Osteoblast (primary cell): ENCODE measurements at places on chromosomes 13 and 19.

GRCh38 chr13:108212886-108213285, 2.5 kb downstream of the LIG4 start:
- H3K36me3 ChIP-seq: peaks cover 7% of the 10 kb centered on the region
- no peak overlapping the region for H3K4me3 ChIP-seq
- H3K4me1 ChIP-seq: peaks cover 18% of the 10 kb centered on the region
- DNase-seq: no peak

- H3K36me3 ChIP-seq: peaks cover 7% of the 10 kb centered on the region
- DNase-seq: peak; percentile 98
- peak overlapping the region; percentile 99 for H3K27ac ChIP-seq
- no peaks in the 10 kb centered on the region for H3K27me3 ChIP-seq
- H3K4me1 ChIP-seq: peaks cover 18% of the 10 kb centered on the region
- H3K4me3 ChIP-seq: peak overlapping the region; percentile 68
Observed at GRCh38 chr19:3403489-3404323, 37.3 kb downstream of the NFIC start.

- no peak overlapping the region for H3K4me3 ChIP-seq
- H3K36me3 ChIP-seq: no peaks in the 10 kb centered on the region
- H3K27me3 ChIP-seq: no peaks in the 10 kb centered on the region
- H3K4me1 ChIP-seq: no peaks in the 10 kb centered on the region
- H3K27ac ChIP-seq: no peak overlapping the region
Observed at GRCh38 chr19:27876976-27877512, 1335.9 kb downstream of the UQCRFS1 start.

GRCh38 chr19:12034198-12034597, 1.3 kb downstream of the ZNF433 start:
- no peaks in the 10 kb centered on the region for H3K36me3 ChIP-seq
- peak overlapping the region; percentile 96 for H3K4me3 ChIP-seq
- H3K4me1 ChIP-seq: peaks cover 6% of the 10 kb centered on the region
- H3K27ac ChIP-seq: no peak overlapping the region

DNA sequence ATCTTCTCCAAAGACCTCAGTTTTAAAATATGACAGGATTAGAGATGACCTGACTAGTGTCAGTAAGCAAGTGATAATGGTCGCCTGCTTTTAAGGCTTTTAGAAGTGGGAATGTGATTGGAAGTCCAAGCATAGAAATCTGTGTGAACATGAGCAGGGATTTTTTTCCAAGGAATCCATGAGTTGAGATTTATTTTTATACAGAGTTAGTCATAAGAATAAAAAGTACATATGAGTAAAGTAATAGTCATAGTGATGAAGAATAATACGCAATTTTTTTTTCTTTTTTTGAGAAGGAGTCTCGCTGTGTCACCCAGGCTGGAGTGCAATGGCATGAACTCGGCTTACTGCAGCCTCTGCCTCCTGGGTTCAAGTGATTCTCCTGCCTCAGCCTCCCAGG, 1.6 kb downstream of the ZNF546 start:
- H3K4me3 ChIP-seq: peak overlapping the region; percentile 33
- H3K27me3 ChIP-seq: no peaks in the 10 kb centered on the region
- no peaks in the 10 kb centered on the region for H3K36me3 ChIP-seq
- peak overlapping the region; percentile 97 for H3K27ac ChIP-seq

- no peak overlapping the region for H3K4me3 ChIP-seq
- H3K27me3 ChIP-seq: no peaks in the 10 kb centered on the region
- no peaks in the 10 kb centered on the region for H3K4me1 ChIP-seq
- no peak for DNase-seq
- H3K36me3 ChIP-seq: peaks cover 87% of the 10 kb centered on the region
Observed at GRCh38 chr19:52214241-52214640, 24.4 kb downstream of the PPP2R1A start.

DNA sequence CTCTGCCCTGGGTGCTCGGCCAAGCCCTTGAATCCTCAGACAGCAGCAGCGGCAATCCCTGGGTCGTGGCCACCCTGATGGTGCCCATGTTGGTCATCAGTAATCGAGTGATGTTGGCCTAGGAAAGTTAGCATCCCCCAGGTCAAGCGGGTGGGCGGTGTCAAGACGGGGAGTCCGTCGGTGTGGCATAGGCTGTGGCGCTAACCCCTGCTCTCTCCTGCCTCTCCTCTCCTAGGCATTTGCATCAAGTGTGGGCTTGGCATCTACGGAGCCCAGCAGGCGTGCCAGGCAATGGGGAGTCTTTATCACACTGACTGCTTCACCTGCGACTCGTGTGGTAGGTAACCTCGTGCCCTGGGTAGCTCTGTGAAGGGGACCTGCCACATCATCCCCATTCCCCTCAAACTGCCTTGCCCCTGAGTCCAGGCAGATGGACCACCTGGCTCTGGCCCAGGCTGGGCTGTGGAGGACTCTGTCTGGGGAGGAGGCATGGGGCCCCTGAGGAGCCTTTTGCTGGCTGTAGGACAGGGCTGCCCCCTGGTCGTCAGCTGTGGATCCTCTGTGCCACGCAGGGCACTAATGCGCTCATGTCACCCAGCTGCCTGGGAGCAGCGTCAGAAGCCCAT, 8.7 kb downstream of the WTIP start:
- no peaks in the 10 kb centered on the region for H3K27me3 ChIP-seq
- peaks cover 45% of the 10 kb centered on the region for H3K36me3 ChIP-seq
- H3K27ac ChIP-seq: no peak overlapping the region
- no peaks in the 10 kb centered on the region for H3K4me1 ChIP-seq

GRCh38 chr13:98326291-98326690, 149.2 kb upstream of the RNF113B start:
- peaks cover 28% of the 10 kb centered on the region for H3K4me1 ChIP-seq
- no peak for DNase-seq
- no peak overlapping the region for H3K4me3 ChIP-seq
- no peaks in the 10 kb centered on the region for H3K36me3 ChIP-seq
- H3K27me3 ChIP-seq: no peaks in the 10 kb centered on the region

DNA sequence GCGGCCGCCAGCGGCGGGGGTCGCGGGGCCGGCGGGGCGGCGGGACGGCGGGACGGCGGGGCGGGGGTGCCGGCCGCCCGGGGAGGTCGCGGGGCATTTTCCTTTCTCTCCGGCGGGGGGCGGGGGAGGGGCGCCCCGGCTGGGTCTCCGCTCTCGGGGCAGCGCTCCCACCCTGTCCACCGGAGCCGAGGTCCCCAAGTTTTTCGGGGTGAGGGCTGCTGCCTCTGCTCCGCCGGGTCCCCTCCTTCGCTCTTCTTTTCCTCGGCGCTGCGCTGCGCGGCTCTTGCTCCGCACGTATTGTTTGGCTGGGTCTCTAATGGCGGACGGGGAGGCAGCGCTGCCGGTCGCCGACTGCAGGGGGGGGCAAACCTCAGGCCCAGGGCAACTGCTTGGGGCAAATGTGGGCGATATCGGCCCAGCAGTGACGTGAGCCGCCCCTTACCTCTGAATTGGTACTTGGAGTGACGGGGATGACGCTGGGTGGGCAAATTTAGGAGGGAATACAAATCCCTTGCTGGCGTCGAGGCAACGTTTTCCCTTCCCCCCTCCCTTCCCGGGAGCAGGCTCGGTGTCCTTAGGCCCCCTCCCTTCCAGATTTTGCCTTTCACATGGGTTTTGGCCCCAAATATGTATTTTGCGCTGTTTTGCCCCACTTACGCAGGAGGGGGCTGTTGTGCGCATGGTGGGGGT, 759 bp downstream of the ZMYM2 start:
- H3K27ac ChIP-seq: peak overlapping the region; percentile 81
- peaks cover 30% of the 10 kb centered on the region for H3K4me1 ChIP-seq
- peaks cover 14% of the 10 kb centered on the region for H3K36me3 ChIP-seq
- peak; percentile 90 for DNase-seq
- H3K4me3 ChIP-seq: peak overlapping the region; percentile 86

GRCh38 chr19:2945575-2946184, 909 bp upstream of the ZNF77 start:
- H3K4me3 ChIP-seq: peak overlapping the region; percentile 96
- H3K27me3 ChIP-seq: no peaks in the 10 kb centered on the region
- no peaks in the 10 kb centered on the region for H3K36me3 ChIP-seq
- H3K4me1 ChIP-seq: peaks cover 15% of the 10 kb centered on the region

GRCh38 chr13:31951215-31951678, 80.3 kb upstream of the FRY start:
- DNase-seq: no peak
- H3K27me3 ChIP-seq: no peaks in the 10 kb centered on the region
- H3K4me3 ChIP-seq: no peak overlapping the region
- no peaks in the 10 kb centered on the region for H3K36me3 ChIP-seq

GRCh38 chr13:97497400-97497799, 63.4 kb downstream of the RAP2A start:
- no peaks in the 10 kb centered on the region for H3K36me3 ChIP-seq
- no peaks in the 10 kb centered on the region for H3K4me1 ChIP-seq
- no peak overlapping the region for H3K4me3 ChIP-seq
- no peak for DNase-seq
- H3K27ac ChIP-seq: no peak overlapping the region

- H3K27me3 ChIP-seq: no peaks in the 10 kb centered on the region
- no peak overlapping the region for H3K27ac ChIP-seq
- DNase-seq: no peak
- no peak overlapping the region for H3K4me3 ChIP-seq
Observed at GRCh38 chr19:39736088-39736487, 1.7 kb downstream of the CLC start.

- no peak overlapping the region for H3K4me3 ChIP-seq
- DNase-seq: no peak
- H3K36me3 ChIP-seq: no peaks in the 10 kb centered on the region
- H3K27me3 ChIP-seq: peaks cover 5% of the 10 kb centered on the region
Observed at GRCh38 chr13:76472916-76473315, 413.3 kb downstream of the KCTD12 start.

- DNase-seq: no peak
- no peaks in the 10 kb centered on the region for H3K36me3 ChIP-seq
- H3K4me3 ChIP-seq: no peak overlapping the region
Observed at GRCh38 chr13:33352041-33352440, 66.5 kb upstream of the STARD13 start.

- H3K27ac ChIP-seq: no peak within 1 kb of the TSS
- peaks cover 4% of the 10 kb centered on the region for H3K4me1 ChIP-seq
- no peaks in the 10 kb centered on the region for H3K27me3 ChIP-seq
- peak within 1 kb of the TSS; percentile 42 for H3K4me3 ChIP-seq
- peaks cover 12% of the 10 kb centered on the region for H3K36me3 ChIP-seq
- peak; percentile 86 for DNase-seq
Observed at GRCh38 chr19:41426952-41427646, at the start of gene B3GNT8. B3GNT8 (minus strand) TSS chr19:41427374; CDS start chr19:41426778, 596 bp downstream.

DNA sequence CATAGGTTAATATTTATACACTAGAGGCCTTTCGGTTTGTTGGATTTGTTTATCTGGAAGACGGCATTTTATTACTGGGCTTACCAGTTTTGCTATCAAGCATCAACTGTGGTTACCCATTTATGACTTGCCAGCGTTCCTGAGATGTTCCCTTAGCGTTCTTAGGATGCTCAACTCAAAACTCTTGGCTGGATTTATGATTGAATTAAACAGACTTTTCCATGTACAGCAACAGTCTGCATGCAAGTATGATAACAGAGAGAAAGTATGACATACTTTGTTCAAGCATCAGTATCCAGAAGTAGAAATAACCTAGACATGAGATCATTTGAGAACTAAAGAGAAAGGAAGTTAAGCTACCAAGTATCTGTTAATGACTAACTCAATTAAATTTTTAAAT, 29.9 kb upstream of the RNF113B start:
- no peaks in the 10 kb centered on the region for H3K27me3 ChIP-seq
- DNase-seq: peak; percentile 81
- no peak overlapping the region for H3K4me3 ChIP-seq

GRCh38 chr19:40147693-40148347, 43.4 kb upstream of the MAP3K10 start:
- DNase-seq: peak; percentile 81
- H3K4me3 ChIP-seq: peak overlapping the region; percentile 67
- H3K36me3 ChIP-seq: no peaks in the 10 kb centered on the region
- no peak overlapping the region for H3K27ac ChIP-seq

- no peak for DNase-seq
- H3K27me3 ChIP-seq: peaks cover 2% of the 10 kb centered on the region
- H3K36me3 ChIP-seq: peaks cover 10% of the 10 kb centered on the region
- H3K27ac ChIP-seq: no peak overlapping the region
- no peak overlapping the region for H3K4me3 ChIP-seq
- peaks cover 14% of the 10 kb centered on the region for H3K4me1 ChIP-seq
Observed at GRCh38 chr19:47776568-47776967, 1.9 kb upstream of the SELENOW start.

- peak within 1 kb of the TSS; percentile 88 for H3K4me3 ChIP-seq
- DNase-seq: peak; percentile 32
- peaks cover 6% of the 10 kb centered on the region for H3K4me1 ChIP-seq
- no peaks in the 10 kb centered on the region for H3K36me3 ChIP-seq
- H3K27ac ChIP-seq: peak within 1 kb of the TSS; percentile 55
- H3K27me3 ChIP-seq: no peaks in the 10 kb centered on the region
Observed at GRCh38 chr19:44356383-44357111, at the start of gene ZNF112. ZNF112 (minus strand) TSS chr19:44356680; CDS start chr19:44340539, 16,141 bp downstream.

GRCh38 chr13:98869408-98870090, 108.3 kb downstream of the DOCK9 start:
- H3K4me1 ChIP-seq: no peaks in the 10 kb centered on the region
- H3K27ac ChIP-seq: no peak overlapping the region
- H3K27me3 ChIP-seq: no peaks in the 10 kb centered on the region
- no peak for DNase-seq

DNA sequence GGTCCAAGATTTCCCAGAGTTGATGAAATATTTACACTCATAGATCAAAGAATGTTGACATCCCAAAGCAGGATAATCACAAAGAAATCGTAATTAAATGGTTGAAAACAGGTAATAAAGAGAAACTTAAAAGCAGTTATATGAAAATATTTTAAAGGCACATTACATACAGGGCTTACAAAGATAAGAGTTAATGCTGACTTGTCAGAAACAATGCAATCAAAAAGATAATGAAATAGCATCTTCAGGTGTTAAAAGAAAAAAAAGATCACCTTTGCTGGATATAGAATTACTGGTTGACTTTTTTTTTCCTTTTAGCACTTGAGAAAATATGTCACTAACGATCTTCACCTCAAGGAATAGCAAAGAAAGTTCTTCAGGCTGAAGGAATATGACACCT, 48.8 kb downstream of the KCTD15 start:
- H3K4me3 ChIP-seq: no peak overlapping the region
- no peak for DNase-seq
- H3K27ac ChIP-seq: no peak overlapping the region

- no peak for DNase-seq
- H3K4me3 ChIP-seq: peak overlapping the region; percentile 85
- no peaks in the 10 kb centered on the region for H3K36me3 ChIP-seq
- H3K27ac ChIP-seq: no peak overlapping the region
Observed at GRCh38 chr19:31351855-31352195, 2.6 kb upstream of the TSHZ3 start.

DNA sequence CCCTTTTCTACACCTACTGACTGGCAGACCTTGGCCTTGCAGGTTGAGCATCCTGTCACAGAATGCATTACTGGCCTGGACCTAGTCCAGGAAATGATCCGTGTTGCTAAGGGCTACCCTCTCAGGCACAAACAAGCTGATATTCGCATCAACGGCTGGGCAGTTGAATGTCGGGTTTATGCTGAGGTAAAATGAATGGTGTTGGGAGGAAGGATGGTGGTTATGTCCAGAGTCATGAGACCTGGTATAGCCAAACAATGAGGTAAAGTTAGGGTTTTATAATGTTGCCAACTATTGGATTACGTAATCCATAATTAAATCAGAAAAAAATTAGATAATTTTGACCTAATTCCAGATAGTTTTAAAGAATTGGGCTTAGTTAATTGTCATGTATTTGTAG, 212.5 kb downstream of the PCCA start:
- no peak overlapping the region for H3K4me3 ChIP-seq
- H3K27me3 ChIP-seq: no peaks in the 10 kb centered on the region
- H3K27ac ChIP-seq: no peak overlapping the region
